ENCODE measurements at places on chromosomes 16 and 17.

- DNase-seq = no peak
Observed at GRCh38 chr17:61627125-61627524, 36.1 kb upstream of the NACA2 start.

DNA sequence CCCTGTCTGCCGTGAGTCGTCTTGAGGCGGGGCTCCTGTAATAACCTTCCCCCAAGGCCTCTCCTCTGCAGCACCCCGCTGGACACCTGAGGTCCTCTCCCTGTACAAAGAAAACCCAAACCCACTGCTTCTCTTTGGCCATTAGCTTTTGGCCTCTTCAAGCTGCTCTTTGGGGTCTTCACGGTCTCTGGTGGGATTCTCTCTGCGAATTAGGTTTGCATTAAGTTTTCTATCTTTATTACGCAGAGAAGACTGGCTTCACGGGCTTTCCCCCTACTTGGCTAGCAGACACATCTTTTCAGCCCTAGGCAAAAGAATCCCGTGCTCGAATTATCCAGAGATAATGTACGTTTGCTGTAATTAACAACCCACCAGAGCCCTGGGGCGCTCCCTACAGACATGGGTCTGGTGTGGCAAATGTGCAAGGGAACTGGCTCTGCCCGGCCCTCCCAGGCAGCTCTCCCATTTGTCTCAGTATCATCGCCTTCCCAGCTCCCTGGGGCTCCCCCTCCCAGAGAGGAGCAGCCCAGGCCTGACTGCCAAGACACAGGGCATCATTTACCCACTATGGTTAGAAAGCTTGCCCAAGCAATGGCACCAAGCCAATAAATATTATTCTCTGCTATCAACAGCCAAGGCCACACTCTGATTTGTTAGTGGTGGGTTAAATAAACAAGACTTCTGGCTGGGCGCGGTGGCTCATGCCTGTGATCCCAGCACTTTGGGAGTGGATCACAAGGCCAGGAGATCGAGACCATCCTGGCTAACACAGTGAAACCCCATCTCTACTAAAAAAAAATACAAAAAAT, 24.7 kb upstream of the KLHDC4 start:
- no peak for DNase-seq

GRCh38 chr17:41251261-41251660, 1.8 kb downstream of the KRTAP9-4 start:
- no peak for DNase-seq

DNA sequence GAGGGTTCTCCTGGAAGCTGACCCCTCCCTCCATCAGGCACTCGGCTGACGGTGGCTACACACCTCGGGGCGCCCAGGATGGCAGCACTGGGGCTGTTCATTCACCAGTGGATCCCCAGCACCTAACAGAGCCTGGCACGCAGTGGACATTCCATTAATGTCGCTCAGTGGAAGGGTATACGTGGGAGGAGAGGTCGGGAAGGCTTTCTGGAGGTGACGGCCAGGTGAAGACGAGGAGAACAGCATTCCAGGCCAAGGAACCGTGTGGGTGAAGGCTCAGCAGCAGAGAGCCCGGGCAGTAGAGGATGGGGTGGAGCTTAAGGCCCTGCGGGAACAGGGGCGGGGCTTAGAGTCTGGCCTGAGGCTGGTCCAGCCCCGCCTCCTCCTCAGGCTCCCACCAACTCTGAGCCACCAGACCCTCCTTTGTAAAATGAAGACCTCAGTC, 2.5 kb upstream of the HS3ST6 start:
- DNase-seq = no peak

GRCh38 chr16:11099672-11100205, 155.4 kb downstream of the CLEC16A start:
- no peak for DNase-seq
